Stimulated activated CD8-positive, alpha-beta memory T cell treated with anti-CD3 and anti-CD28 coated beads, Interleukin-4, amount 100 ng/mL, for 1 hour (primary cell): ENCODE measurements at places on chromosomes 3 and 15.

- DNase-seq = no peak
These were observed 118.1 kb downstream of the FBLN2 start for GRCh38 chr3:13666781-13667709.

- DNase-seq = no peak
These were observed 42.5 kb downstream of the MCF2L2 start for GRCh38 chr3:183385698-183386613.

DNA sequence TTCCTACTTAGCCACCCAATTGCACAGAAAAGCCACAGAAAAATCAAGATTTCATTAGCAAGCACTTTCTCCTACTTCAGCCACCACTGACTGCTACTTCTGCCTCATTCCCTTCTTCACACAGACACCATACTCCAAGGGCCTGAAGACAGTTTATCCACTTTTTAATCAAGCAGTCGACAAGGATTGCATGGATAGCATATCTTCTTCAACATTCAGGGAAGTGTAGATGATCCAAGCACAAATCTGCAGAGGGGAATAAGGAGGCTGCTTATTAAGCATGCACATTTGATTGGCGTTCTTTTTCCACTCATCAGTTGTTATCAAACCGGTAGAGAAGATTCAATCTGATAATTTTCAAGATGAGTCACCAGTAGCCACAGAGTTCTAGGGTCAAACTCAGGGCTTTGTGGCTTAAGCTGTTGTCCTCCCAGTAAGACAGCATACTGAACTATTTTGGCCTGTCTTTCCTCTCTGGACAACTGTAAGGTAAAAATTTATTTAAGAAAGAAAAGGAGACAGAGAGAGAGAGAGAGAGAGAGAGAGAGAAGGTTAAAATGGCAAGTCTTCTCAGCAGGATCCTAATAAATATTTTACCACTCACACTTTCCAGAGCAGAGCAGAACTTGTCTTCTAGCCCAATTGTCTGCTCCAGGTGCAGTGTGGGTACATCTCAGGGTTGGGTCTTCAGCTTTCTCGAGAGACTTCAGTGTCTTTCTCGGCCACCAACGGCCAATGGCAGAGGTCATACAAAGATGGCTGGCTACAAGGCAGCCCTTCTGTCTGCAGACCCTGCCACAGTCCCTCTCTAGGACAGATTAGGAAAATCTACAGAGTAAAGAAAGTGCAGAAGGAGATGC, 80.6 kb upstream of the BHLHE40 start:
- DNase-seq = no peak

DNA sequence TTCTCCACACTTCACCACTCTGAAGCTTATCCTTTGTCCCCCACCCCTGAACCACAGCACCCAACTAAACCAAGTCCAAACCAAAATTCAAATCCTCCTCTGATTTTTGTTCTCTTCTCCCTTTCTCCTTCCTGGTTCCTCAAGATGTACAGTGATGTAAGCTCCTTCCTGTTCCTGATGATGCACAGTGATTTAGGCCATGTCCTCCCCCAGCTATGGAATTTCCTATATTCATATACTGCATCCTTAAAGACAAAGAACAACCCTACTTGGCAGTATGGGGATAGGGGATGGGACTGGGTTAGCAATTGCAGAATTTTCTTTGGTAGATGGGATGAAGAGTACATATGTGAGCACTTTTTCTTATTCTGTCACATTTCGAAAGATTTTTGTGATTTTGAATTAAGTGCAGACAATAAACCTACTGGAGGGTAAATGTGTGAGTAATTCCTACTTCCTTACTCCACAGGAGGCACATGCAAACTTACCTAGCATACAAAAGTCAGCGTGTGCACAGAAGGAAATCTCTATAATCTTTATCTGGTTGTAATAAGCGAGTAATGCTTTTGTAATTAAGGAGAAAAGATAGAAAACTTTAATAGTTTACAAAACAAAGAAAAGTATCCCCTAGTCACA, 125.0 kb downstream of the ANO10 start:
- no peak for DNase-seq

- no peak for DNase-seq
These were observed 133.6 kb downstream of the CD47 start for GRCh38 chr3:107956991-107957900.

DNA sequence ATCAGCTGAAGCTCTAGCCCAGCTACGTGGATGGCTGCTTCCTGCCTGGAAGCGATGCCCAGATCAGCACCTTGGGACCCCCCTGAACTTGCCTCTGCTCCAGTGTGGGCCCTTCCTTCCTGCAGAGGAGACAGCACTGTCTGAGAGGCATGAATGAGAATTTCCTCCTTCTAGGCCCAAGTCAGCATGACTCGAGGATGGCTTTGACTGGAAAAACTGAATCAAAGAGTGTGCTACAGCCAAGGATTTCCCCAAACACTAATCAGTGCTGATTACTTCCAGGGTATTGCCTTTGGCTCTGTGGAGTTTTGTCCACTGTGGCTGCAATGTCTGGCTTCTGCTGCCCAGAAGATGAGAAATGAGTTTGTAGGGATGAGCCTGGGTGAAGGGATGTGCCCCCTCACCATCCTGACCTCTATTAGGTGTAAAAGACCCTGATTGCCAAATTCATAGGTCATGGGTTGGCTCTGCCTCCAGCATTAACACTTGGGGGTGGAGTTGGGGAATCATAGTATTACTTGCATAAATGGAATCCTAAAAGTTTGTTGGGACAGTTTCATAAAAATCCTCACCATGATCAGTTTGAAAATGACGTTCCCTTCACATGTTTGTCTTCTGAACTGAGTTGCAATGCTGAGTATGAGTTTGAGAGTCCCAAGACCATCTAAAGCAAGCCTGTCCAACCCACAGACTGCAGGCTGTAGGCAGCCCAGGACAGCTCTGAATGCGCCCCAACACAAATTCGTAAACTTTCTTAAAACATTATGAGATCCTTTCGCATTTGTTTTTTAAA, 36.7 kb downstream of the FLNB start:
- no peak for DNase-seq

DNA sequence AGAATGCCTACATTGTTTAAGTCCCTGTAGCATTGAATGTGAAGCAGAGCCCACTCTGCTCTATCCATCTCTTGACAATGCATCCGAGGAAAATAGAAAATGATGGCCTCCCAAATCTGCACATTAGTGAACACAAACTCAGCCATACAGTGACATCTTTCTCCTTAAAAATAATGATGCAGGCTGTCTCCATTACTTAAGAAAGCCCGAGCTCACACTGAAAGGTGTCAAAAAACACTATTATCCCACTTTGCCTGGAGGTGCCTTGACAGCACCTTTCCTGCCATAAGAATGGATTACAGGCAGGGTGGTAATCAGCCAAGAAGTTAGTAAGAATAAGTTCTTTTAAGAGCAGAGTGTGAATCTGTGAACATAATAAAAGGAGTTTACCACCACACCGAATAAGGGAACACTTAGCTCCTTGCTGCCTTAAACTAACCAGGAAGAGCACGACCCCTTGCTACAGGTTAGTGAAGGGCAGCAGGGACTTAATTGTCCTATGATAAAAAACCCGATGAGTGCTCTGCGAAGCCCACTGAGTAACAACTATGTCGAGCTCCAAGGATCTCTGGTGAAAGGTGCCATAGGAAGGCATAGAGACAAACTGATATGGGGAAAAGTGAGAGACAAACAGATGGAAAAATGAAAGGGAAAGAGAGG, 123.2 kb upstream of the TUSC7 start:
- no peak for DNase-seq
